ENCODE measurements at places on chromosomes 3 and 15.

DNA sequence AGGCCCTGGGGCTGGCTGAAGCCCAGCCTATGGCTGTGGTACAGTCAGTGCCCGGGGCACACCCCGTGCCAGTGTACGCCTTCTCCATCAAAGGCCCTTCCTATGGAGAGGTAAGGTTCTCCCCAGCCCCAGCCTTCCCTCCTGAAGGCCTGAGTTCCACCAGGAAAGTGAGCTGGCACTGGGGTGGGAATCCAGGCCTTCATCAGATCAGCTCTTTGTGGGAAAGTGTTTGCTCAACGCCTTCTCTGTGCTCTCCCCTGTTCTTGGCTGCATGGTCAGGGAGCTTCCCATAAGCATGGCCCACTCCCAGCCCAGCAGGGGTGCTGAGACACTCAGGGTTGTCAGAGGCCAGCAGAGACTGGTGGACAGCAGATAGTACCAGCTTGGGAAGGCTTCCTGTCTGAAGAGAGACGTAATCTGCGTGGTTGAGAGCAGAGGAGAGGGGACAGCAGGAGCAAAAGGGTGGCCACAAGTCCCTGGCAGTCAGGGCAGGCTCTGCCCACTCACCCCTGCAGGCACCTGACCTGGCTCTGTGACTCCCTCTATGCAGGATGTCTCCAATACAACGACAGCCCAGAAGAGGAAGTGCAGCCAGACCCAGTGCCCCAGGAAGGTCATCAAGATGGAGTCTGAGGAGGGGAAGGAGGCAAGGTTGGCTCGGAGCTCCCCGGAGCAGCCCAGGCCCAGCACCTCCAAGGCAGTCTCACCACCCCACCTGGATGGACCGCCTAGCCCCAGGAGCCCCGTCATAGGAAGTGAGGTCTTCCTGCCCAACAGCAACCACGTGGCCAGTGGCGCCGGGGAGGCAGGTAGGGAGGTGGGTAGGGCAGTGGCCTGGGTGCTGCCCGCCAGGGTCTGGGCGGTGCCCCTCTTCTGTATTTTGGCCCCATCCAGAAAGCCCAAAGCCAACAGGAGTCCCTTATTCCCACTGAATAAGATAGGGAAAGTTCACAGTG is 38.4 kb downstream of the PML start:
- DNase-seq, result no peak

- no peak for DNase-seq
Observed at GRCh38 chr3:22959593-22959992, 243.5 kb upstream of the UBE2E2 start.

- DNase-seq, result no peak
Observed at GRCh38 chr3:128392818-128393544, 73.7 kb downstream of the DNAJB8 start.

DNA sequence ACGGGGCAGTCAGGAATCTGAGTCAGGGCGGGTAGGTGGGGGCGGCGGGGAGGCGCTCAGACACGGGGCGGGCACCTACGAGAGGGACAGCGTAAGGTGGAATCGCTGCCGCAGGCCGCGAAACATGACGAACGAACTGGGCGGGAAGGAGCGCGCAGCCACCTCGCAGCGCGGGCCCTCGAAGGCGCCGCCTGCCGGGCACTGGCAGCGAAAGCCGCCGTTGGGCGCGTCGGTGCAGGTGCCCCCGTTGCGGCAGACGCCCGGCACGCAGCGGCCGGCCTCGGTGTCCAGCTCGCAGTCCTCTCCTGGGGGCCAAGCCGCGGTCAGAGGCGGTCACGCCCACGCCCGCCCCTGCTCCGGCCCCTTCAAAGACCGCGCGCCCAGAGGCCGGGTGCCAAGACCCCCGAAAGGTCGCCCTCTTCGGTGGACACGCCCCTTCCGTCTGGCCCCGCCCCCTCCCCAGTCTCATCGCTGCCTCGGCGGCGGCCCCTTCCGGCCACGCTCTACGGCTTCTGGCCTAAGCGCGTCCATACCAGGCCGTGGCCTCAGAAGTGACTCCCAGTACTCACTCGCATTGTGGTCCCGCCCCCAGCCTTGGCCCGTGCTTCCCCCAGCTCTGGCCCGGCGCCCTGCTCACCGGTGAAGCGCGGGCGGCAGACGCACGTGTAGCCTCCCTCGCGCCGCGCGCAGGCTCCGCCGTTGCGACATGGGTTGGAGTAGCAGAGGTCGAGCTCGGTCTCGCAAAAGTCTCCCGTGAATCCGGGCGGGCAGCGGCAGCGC is 6.4 kb downstream of the CELSR3 start:
- DNase-seq, result peak; percentile 91
